ENCODE measurements at places on chromosomes 3 and 15.

GRCh38 chr3:194262925-194263305, 88.2 kb downstream of the CPN2 start:
- DNase-seq = no peak

GRCh38 chr3:13638927-13639326, 90.0 kb downstream of the FBLN2 start:
- DNase-seq = no peak

- DNase-seq = no peak
These were observed 24.0 kb downstream of the LTF start for GRCh38 chr3:46440531-46441294.

- peak; percentile 71 for DNase-seq
These were observed 211.7 kb upstream of the GADL1 start for GRCh38 chr3:31106204-31106603.

GRCh38 chr3:73215901-73216300, 154.4 kb downstream of the EBLN2 start:
- no peak for DNase-seq

GRCh38 chr3:149363053-149363452, 14.4 kb downstream of the TM4SF1 start:
- peak; percentile 29 for DNase-seq

DNA sequence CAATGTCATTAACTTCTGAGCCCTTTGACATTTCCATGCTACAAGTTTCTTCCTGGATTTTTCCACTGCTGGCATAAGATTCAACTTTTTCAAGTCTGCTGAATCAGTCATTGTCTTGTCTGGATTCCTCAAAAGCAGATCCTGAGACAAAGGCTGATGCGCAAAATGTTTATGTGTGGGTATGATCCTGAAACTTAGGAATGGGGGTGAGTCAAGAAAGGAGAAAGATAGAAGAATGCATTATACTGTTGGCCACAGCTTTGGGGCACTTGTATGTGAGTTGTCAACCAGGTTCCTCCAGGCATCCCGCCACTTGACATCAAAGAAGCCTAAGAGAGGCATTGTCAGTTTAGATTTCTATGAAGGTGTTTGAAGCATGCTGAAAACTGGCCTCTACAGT, 50.4 kb downstream of the FOXB1 start:
- no peak for DNase-seq

DNA sequence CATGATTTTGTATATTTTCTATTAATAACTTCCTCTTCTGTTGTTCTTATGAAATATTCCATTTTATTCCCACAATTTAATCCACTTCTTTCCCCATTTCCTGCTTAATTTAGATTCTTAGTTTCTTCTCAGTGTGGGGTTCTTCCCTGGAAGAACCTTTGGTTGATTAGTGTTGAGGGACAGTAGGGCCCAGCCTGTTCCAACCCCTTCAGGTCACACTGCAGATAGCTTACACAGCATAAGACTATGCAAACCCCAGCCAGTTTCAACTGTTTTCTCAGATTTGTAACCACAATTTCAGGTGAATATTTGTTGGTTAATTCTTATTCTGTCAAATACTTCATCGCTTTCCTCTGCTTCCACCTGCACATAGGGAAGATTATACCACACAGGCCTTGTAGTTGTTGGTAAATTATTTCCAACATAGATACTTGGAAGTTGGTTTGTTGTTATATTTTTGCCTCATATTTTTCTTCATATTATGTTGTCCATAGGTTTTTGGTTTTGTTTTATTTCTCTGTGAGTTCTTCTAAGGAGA, 34.7 kb downstream of the AADACL2 start:
- DNase-seq = no peak

DNA sequence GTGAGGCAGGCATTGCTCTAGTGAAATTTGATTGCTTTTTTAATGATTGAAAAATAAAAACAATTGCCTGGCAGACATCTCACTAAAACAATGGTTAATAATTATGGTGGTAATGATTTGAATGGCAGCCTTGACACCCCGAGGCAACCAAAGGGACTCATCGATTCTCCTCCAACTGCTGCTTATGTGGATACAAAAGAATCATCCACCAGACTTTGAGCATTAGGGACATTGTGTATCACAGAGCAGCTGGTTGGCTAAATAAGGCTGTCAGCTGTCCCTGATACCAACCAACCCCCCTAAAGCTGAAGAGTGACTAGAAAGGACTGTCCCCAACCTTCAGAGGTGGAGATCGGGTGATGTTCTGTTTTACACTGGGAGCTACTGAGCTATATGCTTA, 1.7 kb upstream of the CD47 start:
- no peak for DNase-seq

- DNase-seq = no peak
These were observed 48.0 kb upstream of the TNIK start for GRCh38 chr3:171508206-171508605.

GRCh38 chr3:117756563-117756962, 1047.0 kb downstream of the TUSC7 start:
- no peak for DNase-seq

DNA sequence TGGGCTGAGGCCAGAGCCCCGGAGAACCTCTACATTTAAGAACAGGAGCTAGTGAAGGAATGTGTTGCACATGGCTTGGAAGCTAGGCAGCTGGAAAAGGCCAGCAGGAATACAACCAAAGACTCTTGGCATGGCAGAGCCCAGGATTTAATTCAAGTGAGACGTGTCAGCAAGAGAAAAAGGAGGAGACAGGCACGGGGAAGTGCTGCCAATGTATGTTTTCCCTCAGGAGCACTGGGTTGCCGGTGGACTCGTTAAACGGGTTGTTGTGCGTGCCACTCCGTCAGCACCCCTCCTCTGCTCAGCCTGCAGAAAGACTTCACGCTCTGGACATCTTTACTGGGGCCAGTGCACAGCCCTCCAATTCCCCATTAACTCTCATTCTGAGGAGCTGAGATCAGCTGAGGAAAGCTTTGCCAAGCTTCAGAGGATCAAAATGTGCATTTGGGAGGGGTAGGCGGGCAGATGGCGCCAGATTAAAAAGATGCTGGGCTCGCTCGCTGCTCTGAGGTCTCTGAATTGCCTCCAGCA, 103.7 kb downstream of the PDZRN3 start:
- DNase-seq = peak; percentile 74

DNA sequence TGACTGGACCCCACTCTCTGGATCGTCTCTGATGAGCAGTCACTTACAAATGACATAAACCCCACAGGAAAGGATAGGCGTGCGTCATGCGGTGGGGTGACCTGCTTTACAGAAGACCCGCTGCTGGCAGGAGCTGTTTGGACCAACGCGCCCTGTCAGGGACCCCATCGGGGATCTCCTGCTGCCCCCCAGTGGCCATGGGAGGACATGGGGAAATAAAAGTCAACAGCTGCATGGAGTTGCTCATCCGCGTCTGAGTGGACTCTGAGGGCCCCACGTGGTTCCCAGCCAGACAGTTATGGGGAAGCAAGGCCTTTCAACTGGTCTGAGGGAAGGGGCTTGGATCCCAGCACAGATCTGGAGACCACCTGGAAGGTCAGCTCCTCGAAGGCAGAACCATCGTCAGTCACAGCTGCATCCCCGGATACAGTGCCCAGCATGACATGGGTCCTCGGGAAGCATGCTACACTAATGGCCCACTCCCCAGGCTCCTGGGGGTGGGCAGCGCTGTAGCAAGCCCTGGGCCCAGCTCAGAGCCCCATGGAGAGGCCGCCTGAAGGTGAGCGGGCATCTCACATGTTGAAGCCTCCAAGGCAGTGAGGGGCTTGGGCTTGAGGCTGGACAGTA, 32.1 kb downstream of the PTH1R start:
- DNase-seq = peak; percentile 97

DNA sequence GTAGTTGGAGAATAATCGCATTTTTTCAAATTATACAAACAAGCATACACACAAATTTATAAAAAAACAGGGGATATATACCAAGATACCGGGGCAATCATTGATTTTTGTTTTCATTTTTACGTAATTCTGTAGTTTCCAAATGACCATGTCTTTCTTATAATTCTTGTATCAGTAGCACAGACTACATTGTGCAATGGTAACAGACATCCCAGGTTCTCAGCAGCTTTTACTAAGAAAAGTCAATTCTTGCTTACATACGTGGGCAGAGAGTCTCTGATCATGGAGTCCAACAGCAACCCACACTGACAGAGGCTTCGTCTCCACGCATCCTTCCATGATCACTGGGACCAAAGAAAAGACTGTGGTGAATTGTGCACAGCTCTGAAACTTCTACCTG, 441.3 kb downstream of the TBL1XR1 start:
- DNase-seq = no peak
